A549 treated with CpdA at 1 μM for 4 hours (cell line): ENCODE measurements at places on chromosomes 6 and 20. TPM values are rescaled to one million over a fixed set of nuclear protein-coding genes. Genes with fewer than 3 reads are reported as not detected.

B3GAT2 gene
- total RNA-seq = 0.03 to 0.07 TPM (median 0.05 TPM) in 5 replicates

AGER gene
- total RNA-seq = 1.2 to 2.3 TPM (median 1.7 TPM) in 5 replicates

ADAM33 gene
- 0.05 to 0.06 TPM in 2 of 5 replicates, not detected in the others for total RNA-seq

SLC26A8 gene
- total RNA-seq = not detected in 5 replicates

NKAIN2 gene
- total RNA-seq = not detected in 5 replicates

IMPG1 gene
- not detected in 5 replicates for total RNA-seq
